ENCODE measurements at places on chromosomes 13 and 19.

DNA sequence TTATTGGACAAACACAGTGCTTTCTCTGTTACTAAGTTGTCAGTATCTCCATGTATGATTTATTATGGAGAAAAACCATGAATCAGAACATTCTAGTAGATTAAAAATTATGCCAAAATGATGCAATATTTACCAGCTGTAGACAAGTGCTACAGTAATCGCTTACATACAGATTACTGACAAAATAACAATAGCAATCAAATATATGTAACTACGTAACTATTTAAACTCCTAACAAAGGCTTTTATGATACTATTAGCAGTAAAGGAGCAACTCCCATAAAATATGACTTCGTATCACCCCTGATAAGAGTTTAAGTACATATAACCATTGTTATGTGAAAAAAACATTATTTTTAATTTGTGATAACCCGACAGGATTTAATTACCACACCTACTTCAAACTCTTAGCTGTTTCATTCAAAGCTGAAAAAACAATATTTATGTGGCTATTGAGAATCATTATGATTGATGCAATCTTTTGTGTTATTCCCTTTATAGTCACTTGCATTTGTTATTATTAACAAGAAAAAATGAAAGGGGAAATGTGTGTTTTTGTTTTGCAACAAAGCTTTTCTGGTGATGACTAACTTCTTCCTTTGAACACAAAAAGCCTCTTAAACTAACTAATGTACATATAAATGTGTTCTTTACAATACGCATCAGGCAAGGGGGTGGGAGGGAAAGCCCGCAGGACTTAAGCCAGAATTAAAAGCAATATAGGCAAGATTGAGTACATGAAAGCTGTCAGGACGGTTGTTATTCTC, 147.4 kb downstream of the ABCC4 start:
- no peak for DNase-seq

DNA sequence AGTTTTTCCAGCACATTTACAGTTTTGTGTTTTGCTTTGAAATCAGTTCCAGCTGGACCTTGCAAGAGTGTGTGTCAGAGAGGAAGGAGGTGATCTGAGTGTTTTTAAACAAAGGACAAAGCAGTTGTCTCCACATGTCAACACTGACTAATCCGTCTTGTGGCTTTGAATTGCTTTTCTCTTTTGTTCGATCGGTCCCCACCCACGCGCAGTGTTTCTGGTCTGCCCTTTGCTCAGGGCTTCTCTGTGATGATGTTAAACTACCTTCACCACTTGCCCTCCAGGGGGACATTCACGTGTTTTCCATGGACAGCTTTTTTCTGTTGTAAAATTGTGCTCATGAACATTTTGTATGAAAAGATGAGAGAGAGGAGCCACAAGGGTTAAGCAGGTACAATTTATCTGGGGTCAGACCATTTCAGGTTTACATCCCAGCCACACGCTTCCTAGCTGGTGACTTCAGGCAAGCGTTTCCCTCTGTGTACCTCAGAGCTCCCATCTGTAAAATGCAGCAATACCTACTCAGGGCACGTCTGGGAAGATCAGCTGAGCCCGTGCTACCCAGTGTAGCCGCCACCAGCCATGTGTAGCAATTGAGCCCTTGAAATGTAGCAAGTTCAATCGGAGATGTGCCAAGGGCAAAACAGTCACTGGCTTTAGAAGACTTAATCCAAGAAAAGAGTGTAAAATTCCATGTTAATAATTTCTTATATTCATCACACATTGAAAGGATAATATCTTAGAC, 13.5 kb upstream of the PLA2G4C start:
- DNase-seq: peak; percentile 52

DNA sequence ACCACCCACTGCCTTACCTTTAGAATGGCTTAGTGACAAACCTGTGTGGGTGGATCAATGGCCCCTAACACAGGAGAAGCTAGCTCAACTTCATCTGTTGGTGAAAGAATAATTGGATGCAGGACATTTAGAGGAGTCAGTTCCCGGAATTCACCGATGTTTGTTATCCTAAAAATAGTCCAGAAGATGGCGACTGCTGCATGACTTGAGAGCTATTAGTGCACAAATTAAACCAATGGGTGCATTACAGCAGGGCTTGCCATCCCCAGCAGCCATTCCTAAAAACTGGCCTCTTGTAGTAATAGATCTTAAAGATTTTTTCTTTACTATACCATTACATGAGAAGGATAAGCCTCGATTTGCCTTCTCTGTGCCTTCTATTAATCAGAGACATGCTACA, 46.8 kb upstream of the ZNF726 start:
- no peak for DNase-seq

DNA sequence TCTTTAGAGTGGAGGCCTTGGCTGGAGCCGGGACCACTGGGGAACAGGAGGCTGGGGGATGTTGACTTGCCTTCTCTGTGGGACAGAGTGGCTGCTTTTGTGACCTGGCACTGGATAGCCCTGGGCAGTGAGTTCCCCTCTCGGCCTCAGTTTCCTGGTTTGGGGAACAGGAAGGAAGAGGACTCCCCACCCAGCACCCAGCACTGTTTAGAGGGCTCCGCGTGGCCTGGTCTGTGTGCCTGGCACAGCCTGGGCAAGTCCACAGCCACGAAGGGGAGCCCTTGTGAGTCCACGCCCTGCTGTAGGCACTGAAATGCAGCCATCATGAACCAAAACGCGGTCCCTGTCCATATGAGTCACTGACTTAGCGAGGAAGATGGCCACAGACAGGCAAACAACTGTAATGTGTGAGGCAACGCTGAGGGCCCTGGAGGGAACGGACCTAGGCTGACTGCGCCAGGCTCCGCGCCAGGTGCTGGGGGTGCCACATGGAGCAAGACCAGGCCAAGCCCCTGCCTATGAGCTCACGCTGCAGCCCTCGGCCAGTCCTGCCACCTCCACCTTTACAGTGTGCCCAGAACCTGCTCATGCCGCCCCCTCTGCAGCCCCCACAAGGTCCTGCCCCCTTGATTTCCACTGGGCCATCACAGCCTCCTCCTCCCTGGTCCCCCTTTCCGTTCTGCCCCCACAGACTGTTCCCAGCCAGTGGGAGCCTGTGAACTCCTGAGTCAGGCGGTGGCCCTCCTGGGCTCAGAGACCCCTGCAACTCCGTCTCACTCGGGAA, 35.5 kb downstream of the PAK4 start:
- no peak for DNase-seq

- no peak for DNase-seq
Measured at GRCh38 chr19:6564393-6564792, 26.6 kb downstream of the CD70 start.
